ENCODE measurements at places on chromosomes 13 and 19. TPM values are rescaled to one million over a fixed set of nuclear protein-coding genes. Genes with fewer than 3 reads are reported as not detected.

The ZNF565 gene
- total RNA-seq, result 1.6 TPM

The PSPN gene
- total RNA-seq, result 0.76 TPM

The PCDH9 gene
- 0.13 TPM for total RNA-seq

The SHD gene
- total RNA-seq, result not detected

GRCh38 chr19:28549680-28550277 lies 663.2 kb downstream of the UQCRFS1 start:
- no peak for DNase-seq

DNA sequence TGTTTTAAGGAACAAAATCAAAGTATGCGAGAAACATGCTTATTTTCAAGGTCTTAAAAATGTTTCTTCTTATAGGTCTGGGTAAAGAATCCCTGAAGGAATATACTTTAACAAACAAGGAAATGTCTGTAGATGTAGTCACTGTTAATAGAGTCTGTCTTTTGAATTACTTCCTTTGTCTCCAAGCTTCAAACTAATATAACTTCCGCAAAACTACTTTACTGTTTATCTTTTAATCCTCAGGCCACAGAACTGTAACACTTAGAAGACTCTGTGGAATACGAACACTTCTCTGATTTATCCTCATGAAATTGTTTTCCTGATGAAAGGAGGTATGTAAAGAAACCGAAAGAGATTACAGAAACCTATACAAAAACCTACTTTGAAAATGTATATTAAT lies 316.0 kb downstream of the PCDH9 start:
- DNase-seq, result no peak

GRCh38 chr13:25069911-25070310 lies 26.0 kb upstream of the PABPC3 start:
- no peak for DNase-seq

DNA sequence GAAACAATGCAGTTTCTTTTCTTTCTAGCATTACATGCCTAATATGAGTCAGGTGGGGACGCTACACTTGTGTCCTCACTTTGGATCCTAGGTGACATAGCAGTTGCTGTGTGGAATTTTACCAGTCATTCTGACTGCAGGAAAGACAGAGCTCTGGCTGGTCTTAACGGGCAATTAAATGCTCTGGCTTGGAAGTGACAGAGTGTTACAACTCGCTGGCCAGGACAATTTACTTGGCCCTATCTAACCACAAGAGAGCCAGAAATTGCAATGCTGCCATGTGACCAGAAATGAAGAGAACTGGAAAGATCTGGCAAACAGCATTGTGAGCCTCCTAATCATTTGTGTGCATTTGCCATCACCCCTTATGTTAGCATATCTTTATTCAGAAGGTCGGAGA lies 351.1 kb downstream of the DCT start:
- no peak for DNase-seq

DNA sequence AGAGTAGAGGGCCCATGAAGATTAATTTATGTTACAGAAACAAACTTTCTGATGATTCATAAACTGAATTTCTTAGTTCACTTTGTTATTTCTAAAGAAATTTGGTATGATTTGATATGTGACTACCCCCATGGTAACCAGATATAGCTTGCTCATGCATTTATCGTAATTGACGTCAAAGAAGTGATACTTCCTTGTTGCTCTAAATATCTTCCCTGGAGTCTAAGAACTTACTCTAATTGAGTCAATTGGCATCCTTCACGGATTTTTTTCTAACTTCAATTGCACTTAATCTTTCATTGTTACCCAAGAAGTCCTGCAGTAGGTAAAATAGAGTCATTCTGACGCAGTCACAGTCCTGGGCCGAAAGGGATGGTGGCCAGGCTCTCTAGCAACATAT lies 240.9 kb downstream of the GPC5 start:
- DNase-seq, result no peak

Measured in esophagus squamous epithelium (tissue), 5 donors.